Cortex of kidney (tissue), 1 donor: ENCODE measurements at places on chromosomes 3 and 15.

- no peak for DNase-seq
Measured at GRCh38 chr3:168077091-168077490, 18.6 kb downstream of the GOLIM4 start.

GRCh38 chr3:186979852-186980251 lies 49.5 kb downstream of the ST6GAL1 start:
- no peak for DNase-seq

- DNase-seq: no peak
Measured at GRCh38 chr3:73422571-73422970, 202.2 kb downstream of the PDZRN3 start.

DNA sequence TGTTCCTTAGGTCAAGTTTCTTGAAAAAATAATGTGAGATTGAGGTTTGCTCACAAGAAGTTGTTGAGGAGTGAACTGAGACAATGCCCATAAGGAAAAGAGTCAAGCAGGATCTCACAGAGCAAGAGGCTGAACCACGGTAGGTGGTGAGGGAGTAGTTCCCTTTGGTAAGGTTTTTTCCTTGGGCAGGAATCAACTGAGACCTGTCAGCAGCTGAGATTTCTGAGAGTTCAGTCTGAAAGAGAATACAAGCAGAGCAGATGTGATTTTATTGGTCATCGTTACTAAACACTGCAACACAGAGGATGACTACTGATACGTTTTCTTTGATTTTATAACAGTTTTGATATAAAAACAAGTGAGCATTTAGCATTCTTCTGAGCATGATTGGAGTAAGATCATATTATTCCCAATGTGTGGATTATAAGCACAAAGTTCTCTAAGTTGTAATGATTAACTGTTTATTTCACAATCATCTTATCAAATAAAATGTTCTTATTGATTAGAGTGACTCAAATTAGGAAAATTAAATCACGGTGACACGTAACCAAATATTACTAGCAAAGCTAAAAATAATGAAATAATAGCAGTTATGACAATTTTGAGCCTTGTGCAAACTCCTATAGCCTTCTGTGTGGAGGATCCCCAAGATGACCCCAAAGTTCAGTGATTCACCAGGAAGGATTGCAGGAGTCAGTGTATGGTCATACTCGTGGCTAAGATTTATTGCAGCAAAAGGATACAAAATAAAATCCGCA lies 346.2 kb upstream of the ZNF717 start:
- DNase-seq: no peak

- no peak for DNase-seq
Measured at GRCh38 chr3:7710284-7710683, 791.3 kb upstream of the LMCD1 start.

DNA sequence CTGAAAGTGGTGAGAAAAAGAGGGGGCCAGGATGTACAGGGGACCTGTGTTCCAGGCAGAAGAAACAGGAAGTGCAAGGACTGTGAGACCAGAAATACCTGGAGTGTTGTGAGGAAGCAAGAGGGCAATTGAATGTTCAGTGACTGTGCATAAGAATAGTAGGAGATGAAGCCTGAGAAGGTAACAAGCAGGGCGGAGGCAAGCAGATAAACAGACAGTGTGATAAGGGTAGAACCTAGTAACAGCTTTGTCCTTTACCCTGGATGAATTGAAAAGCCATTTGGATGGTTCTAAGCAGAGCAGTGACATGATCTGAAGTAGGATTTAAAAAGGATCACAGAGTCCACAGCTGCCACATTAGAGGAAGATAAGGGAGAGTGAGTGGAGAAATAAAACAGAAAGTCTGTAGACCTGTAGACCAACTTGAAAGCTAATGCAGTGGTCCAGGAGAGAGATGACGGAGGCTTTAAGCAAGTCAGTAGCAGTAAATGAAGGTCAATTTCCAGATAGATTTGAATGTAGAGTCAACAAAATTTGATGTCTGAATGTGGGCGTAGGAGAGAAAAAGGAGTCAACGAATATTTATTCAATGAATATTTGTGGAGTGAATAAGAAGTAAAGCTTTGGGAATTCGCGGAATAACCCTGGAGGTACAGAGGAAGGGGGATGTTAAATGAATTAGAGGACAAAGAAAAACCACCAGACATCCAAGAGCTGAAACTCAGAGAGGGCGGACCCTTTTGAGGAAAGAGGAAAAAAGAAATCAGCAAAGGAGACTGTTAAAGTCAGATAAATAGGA lies 4.2 kb upstream of the PLOD2 start:
- no peak for DNase-seq

GRCh38 chr15:62734706-62735105 lies 307.8 kb upstream of the TPM1 start:
- DNase-seq: no peak

DNA sequence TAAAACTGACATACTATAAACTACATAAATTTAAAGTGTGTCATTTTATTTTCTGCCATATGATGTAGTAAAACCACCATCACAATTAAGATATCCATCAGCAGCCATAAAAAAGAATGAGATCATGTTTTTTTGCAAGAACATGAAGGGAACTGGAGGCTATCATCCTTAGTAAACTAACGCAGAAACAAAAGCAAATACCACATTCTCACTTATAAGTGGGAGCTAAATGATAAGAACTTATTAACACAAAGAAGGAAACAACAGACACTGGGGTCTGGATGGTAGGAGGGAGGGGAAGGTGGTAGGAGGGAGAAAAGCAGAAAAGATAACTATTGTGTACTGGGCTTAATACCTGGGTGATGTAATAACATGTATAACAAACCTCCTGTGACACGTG lies 24.6 kb downstream of the CCDC14 start:
- DNase-seq: no peak

DNA sequence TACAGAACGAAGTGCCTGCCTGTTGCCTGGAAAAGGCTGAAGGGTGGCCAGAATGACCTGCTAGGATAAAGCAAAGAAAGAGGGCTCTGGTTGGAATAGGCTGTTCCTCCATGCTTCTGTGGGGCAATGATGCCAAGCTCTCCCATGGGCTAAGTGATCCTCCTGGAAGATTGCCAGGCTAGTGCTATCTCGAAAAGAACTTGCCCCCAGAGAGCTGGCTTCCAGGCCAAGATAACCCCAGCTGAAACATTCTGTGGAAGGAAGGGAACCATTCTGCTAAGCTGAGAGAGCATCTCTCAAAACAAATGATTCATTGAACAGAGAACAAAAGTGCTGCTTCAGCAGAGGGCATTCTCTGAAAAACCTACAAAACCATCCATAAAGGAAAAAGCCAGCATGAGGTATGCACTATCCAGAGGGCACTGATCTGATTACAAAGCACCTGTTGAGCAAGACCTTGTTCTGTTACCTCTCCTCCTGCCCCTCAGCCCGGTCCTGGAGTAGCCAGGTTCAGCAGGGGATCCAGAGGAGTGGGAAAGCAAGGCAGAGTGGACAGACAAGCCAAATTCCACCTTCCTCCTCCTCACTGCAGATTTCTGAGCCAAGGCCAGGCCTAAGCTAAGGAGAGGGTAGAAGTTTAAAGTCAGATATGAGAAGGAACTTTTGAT lies 31.9 kb upstream of the SPRED1 start:
- no peak for DNase-seq

GRCh38 chr3:125213364-125213755 lies 812 bp upstream of the SLC12A8 start:
- DNase-seq: no peak

DNA sequence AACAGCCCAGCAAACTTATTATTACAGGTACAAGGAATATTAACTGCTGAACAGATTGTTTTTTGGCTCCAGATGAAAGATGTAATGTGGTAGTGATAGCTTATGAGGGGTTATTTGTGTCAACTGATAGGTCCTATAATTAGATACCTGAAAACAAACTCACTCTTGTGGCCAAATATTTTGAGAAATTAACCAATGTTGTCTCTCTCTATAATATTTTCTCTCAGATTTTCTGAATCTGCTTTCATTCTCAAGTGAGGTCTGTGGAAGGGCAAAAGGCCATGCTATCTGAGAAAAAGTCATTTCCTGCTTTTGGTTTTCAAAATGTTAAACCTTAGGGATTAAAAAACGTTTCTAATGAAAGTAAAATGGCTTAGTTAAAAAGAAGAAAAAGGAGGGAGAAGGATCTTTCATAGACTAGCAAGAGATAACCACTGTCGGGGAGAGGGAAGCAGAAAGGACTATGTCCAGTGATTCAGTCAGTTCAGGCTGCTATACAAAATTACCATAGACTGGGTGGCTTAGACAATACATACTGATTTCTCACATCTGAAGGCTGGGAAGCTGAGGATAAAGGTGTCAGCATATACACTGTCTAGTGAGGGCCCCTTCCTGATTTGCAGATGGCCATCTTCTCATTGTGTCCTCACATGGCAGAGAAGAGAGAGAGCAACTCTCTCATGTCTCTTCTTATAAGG lies 277.5 kb upstream of the P2RY1 start:
- no peak for DNase-seq

GRCh38 chr3:45579251-45579650 lies 15.3 kb upstream of the LIMD1 start:
- DNase-seq: no peak

- DNase-seq: no peak
Measured at GRCh38 chr15:52797625-52798501, 7.7 kb upstream of the ONECUT1 start.

GRCh38 chr15:64001148-64001547 lies 45.1 kb downstream of the DAPK2 start:
- no peak for DNase-seq

DNA sequence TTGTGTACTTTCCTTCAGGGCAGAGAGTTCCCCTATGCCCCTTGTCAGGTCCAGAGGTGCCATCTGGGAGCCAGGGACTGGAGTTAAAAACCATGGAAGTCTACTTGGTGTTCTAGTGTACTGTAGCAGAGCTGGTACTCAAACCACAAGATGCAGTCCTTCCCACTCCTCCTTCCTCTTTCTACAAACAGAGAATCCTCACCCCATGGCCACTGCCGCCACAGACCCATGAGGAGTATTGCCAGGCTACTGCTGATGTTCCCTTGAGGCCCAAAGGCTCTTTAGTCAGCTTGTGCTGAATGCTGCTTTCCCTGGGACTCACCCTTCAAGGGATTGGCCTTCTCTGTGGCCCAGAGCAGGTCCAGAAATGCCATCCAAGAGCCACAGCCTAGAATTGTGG lies 229.2 kb upstream of the ZPLD1 start:
- DNase-seq: no peak

- no peak for DNase-seq
Measured at GRCh38 chr3:53693451-53693850, 152.8 kb downstream of the CHDH start.
